Activated T-helper 1 cell treated with anti-CD3 and anti-CD28 coated beads, Interleukin-2, amount 50 U/mL, for 16 hours (primary cell): ENCODE measurements at places on chromosomes 11 and 22.

DNA sequence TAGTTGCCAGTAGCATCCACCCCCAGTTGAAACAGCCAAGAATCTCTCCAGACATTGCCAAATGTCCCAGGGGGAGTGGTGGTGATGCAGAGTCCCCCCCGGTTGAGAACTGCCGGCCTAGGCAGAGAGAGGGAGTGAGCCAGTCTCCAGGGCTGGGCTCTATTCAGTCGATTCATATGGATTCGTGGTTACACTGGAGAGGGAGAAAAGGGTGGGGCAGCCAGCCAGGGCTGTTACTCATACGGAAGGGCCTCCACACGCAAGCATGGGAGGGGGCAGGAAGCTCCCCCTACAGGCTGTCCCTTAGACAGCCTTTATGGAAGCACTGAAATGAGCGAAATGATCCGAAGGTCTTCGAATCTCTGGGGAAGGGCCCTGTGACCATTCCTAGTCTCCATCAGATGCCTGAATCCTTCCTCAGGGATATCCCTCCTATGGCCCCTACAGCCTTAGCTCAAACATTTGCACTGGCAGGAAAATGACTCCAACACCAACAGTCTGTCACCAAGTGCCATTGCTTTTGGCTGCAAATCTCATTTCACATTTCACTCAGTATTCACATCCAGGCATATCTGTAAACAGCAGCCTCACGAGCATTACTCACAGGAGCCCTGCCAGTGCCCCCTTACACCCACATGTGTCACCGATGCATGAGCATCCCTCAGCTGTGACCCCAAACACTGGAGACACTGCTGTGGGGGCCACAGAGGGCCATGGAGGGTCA is 18.4 kb upstream of the TLCD5 start:
- no peak for DNase-seq

- DNase-seq, result no peak
Observed at GRCh38 chr11:86595451-86595850, 77.0 kb downstream of the ME3 start.

DNA sequence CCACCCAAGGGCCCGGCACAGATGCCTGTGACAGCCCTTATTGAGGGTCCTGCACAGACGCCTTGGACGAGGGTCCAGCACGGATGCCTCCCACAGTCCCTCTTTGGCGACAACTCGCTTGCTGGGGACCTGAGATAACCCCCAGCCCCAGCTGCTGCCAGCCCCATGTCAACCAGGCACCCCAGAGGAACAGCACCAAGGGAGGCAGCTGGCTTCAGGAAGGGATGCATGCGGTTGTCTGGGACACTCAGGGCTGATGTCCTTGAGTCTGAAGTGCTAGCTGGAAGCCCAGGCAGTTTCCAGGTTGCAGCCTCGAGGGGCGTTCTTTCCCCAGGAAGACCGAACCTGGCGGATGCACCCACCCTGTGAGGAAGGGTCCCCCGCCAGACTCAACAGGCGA is 33.8 kb downstream of the MOB2 start:
- DNase-seq, result no peak

DNA sequence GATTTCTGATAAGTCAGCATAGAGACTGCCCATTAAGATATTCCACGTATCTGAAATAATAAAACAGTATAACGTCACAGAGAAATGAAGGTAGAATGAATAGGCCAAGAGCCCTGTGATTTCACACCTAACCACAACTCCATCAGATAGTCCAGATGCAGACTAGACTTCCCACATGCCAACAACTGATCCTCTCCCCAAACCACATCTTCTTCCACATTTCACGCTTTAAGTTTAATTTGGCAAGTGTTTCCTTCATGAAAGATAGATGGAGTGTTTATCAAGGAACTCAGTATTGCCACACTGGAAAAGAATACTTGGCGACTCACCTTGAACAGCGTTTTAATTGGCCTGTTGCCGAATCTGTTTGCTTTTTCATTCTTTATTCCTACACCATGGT is 81.5 kb downstream of the MUC15 start:
- no peak for DNase-seq

DNA sequence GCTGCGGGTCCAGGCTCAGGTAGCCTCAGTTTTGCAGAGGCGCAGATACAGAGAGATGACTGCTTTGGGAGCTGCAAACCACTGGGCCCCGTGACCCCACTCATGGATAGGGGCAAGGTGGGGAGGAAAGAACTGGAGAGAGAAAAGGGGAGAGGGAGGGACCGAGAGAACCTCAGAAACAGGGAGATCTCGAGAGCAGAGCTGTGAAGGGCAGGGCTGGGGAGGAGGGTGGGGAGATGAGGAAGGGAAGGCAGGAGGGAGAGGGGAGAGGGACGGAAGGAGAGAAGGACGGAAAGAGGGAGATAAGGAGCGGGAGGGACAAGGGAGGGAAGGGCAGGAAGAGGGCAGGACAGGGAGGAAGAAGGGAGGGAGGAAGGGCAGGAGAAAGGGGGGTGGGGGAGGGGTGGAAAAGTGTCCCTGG is 46.3 kb downstream of the IGLL1 start:
- no peak for DNase-seq

DNA sequence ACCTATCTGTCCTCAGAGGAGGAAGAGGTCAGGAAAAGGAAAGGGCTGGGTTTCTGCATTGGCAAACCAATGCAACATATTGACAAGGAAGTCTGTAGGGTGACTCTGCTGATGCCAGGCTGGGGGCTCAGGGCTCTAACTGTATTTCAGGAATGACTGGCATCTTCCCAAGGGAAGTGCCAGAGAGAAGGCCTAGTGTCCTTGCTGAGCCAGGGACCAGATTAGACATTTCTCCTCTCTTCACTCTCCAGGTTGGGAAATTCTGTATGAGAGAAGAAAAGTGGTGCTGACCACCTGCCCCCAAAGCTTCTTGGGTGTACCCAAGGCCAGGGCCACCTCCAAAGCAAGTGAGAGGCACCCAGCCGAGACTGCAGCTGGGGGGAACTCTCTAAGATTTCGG is 27.2 kb downstream of the GRIK4 start:
- no peak for DNase-seq

GRCh38 chr11:19380375-19380774 is 139.6 kb upstream of the E2F8 start:
- no peak for DNase-seq

- no peak for DNase-seq
Observed at GRCh38 chr11:36750349-36750748, 152.3 kb upstream of the RAG2 start.

DNA sequence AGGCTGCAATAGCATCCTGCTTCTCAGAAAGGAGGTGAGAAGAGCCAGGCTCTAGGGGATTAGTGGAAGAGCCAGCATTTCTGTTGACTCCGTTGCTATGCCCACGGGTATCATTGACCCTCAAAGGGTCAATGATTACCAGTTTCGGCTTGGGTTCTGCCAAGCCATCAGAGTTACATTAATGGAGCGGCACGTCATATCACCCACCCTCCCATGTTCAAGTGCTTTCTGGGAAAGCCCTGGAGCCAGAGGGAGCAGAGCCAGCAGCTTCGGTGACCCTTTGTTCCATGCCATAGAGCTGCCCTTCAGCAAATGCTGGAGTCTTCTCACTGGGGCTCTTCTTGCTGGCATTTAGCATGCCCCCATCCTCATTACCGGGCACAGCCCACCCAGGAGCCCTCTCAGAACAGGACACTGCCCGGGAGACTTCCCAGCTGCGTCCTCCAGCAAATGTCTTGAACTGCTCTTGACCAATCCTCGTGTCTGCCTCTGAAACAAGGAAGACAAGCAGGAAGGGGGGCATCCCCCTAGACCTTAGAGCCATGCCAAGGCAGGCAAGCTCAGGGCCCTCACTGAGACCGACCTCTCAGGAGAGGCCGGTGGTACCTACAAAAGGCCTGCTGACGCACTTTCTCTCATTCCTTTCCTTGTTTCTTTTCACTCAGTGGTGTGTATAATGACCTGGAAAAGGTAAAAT is 14.6 kb downstream of the KCNJ1 start:
- DNase-seq, result no peak

GRCh38 chr11:111540114-111540936 is at the start of gene LAYN:
Gene LAYN (plus strand): TSS chr11:111540720. CDS start chr11:111540844, 124 bp downstream.
- DNase-seq, result no peak

GRCh38 chr11:112113539-112114457 is 27.1 kb downstream of the SDHD start:
- DNase-seq, result no peak

- no peak for DNase-seq
Observed at GRCh38 chr11:99015634-99016454, 4.9 kb upstream of the CNTN5 start.

GRCh38 chr11:10495464-10495786 is 40.4 kb downstream of the AMPD3 start:
- DNase-seq, result no peak

- DNase-seq, result peak; percentile 90
Observed at GRCh38 chr22:28882878-28883656, at the start of gene ZNRF3. Gene ZNRF3 (plus strand): TSS chr22:28883572. CDS start chr22:28883767, 195 bp downstream.

DNA sequence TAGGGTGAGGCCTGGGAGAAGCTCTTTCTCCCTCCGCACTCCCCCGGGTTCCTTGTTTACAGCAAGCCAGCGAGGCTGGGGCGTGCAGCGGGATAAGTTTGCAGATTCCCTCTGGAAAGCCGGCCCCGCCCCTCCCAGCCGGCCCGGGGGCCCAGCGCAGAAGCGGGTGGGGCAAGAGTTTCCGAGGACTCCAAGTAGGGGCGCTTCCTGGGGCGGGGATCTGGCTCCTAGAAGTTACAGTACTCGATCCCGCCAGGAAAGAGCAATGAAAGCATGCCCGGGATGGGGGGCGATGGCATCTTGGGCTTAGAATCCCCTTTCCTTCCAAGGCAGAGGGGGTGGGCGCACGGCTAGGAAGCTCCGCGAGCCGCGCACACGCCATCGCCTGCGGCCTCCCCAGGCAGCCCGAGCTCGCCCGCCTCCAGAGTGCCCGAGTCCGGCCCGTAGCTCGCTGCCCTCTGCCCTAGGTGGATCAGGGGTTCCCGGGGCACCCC is 385 bp downstream of the TST start:
- DNase-seq, result no peak

DNA sequence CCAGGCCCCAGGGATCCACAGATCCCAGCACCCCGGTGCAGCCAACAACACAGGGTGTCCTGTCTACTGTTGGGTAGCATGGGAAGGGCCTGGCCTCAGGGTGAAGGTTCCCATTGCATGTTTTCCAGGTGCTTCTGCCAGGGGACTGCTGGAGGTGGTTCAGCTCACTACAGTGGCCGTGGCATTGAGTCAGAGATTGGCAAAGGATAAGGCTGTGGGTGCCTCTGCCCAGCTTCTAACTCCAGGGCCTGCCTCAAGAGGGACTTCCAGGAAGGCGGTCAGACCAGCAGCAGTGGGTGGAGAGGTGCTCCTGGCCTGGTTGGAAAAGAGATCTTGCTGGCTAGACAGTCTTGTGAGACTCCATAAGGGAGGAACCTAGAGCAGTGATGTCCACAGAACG is 20.9 kb downstream of the CSNK1E start:
- no peak for DNase-seq

GRCh38 chr11:17117262-17117661 is 39.8 kb upstream of the RPS13 start:
- DNase-seq, result no peak

DNA sequence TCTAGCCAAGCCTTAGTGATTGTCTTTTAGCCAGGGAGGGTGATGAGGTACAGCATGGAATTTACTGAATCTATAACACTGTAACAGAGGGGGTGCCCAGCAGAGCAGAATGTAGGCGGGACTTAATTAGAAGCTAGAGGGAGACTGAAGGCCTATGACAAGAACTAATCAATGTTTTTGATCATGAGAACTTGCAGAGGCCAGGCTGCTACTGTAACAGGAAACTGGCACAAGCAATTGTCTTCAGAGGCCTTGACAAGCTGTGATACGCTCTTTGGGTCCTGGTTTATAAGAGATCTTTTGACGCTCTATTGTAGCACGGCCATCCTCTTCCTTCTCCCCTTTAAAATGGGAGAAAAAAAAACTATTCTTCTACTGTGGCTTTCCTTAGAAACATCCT is 1297.3 kb downstream of the JRKL start:
- DNase-seq, result no peak

DNA sequence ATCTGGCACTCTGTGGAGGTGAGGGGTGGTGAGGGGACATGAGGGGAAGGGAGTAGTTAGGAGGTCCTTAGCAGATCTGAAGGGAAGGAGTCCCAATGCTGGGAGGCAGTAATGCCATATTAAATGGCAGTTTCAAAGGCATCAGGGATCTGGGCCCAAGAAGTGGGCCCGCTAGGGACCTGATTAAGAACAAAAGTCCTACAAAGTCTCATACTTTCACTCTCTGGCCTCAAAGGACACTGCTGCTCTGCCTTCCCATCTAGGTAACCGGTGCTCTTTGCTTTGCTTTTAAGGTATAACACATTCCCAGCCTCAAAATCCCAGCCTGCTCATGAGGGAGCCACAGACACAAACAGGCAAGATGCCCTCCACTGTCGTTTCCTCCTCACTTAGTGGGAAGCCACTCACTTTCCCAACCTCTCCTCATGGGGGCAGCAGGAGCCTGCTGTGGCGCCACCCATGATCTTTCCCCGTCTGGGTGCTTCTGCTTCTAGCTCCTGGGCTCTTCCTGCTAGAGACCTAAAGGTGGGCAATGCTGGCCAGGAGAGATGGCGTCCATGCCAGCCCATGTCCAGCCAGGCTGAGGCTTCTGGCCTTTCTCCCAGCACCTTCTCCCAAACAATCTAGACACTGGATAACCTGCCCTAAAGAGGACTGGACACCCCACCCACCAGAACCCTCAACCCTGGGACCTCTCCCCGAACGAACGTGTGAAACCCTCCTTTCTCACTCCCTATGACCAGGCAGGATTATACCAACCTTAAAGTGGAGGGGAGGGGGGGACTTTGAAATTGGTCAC is 68.3 kb downstream of the PLEKHA7 start:
- DNase-seq, result no peak

DNA sequence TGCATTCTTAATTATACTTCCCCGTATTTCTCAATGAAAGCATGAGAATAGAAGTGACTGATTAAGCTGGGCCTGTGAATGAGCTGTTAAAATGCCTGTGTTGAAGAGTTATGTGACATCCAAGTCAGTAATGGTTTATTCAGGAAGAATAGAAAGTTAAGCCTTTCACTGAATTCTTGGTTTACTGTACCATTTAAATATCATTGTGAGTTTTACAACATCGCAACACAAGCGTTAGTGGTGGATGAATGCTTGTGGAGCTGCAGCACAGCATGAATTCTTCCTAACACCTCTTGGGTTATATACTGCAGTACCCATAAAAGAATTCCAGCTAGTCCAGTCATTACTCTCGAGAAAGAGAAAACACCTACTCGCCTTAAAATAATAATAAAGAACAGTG is 257.8 kb downstream of the JRKL start:
- DNase-seq, result no peak
